ENCODE measurements at places on chromosomes 13 and 19.

GRCh38 chr13:76632401-76633044, 253.7 kb downstream of the KCTD12 start:
- H3K27me3 ChIP-seq = no peaks in the 10 kb centered on the region
- H3K36me3 ChIP-seq = no peaks in the 10 kb centered on the region
- H3K27ac ChIP-seq = no peak overlapping the region
- DNase-seq = no peak
- H3K4me3 ChIP-seq = no peak overlapping the region

DNA sequence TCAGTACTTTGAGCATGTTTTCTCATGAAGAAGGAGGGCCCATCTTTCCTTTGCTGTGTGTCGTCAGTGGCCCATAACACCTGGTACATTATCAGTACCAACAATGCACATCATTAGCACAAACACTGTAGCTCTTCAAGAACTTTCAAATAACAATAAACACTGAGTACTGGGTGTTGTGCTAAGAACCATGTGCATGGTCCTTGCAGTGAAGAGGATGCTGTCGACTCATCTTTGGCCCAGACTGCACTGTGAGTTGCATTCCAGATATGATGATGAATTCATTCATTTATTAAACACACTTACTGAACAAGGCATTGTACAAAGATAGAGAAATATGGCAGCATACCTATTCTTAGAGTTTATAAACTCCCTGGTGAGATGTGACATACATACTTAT, 55.8 kb downstream of the FLT3 start:
- H3K27me3 ChIP-seq = peaks cover 18% of the 10 kb centered on the region
- DNase-seq = no peak
- H3K27ac ChIP-seq = no peak overlapping the region
- no peaks in the 10 kb centered on the region for H3K36me3 ChIP-seq
- H3K4me1 ChIP-seq = peaks cover 4% of the 10 kb centered on the region

DNA sequence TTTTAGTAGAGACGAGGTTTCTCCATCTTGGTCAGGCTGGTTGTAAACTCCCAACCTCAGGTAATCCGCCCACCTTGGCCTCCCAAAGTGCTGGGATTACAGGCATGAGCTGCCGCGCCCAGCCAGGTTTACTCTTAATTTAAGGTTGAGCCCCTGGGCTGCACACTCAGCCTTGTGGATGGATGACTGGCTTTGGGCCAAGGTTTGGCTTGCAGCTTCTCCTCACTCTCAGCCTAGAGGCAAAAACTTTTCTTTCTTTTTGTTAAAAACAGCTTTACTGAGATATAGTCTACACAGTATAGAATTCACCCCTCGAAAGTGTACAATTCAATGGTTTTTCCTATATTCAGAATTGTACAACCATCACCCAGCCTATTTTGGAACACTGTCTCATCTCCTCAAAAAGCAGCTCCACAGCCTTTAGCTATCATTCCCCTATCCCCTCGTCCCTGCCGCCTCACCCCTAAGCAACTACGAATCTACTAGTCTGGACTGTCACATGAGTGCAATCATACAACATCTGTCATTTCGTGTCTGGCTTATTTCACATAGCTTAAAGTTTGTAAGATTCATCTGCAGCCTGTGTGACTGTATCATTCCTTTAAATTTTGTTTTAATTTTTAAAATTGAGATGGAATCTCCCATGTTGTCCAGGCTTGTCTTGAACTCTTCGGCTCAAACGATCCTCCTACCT, 14.5 kb upstream of the TSPAN16 start:
- peaks cover 50% of the 10 kb centered on the region for H3K27me3 ChIP-seq
- peaks cover 2% of the 10 kb centered on the region for H3K36me3 ChIP-seq
- DNase-seq = no peak
- H3K4me1 ChIP-seq = peaks cover 10% of the 10 kb centered on the region
- no peak overlapping the region for H3K4me3 ChIP-seq

GRCh38 chr19:31668921-31669320, 319.7 kb upstream of the TSHZ3 start:
- H3K4me1 ChIP-seq = no peaks in the 10 kb centered on the region
- H3K27me3 ChIP-seq = no peaks in the 10 kb centered on the region
- DNase-seq = no peak
- no peaks in the 10 kb centered on the region for H3K36me3 ChIP-seq
- H3K27ac ChIP-seq = no peak overlapping the region

DNA sequence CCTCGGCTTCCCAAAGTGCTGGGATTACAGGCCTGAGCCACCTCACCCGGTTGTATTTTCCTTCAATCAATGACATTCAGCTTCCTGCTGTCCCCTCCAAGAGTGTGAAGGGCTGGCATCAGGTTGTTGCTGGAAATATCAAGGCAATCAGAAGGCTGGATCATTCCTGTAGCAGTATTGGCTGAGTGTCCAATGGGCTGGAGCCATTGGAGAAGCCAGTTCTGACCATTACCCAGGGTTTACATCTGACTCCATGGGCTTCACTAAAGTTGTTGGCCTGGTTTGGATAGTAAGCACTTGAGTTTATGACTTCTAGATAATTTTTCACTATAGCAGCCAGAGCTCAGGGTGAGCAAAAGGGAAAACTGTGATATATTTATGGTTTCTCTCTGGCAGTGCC, 137.0 kb downstream of the DLEU7 start:
- H3K4me1 ChIP-seq = no peaks in the 10 kb centered on the region
- H3K4me3 ChIP-seq = no peak overlapping the region
- no peak overlapping the region for H3K27ac ChIP-seq
- peaks cover 12% of the 10 kb centered on the region for H3K27me3 ChIP-seq
- no peak for DNase-seq
- H3K36me3 ChIP-seq = no peaks in the 10 kb centered on the region

GRCh38 chr19:2123682-2124387, 27.1 kb downstream of the IZUMO4 start:
- H3K27ac ChIP-seq = no peak overlapping the region
- no peaks in the 10 kb centered on the region for H3K4me1 ChIP-seq
- no peak overlapping the region for H3K4me3 ChIP-seq
- H3K27me3 ChIP-seq = no peaks in the 10 kb centered on the region

Measured in activated CD4-positive, alpha-beta T cell treated with anti-CD3 and anti-CD28 coated beads, Interleukin-2, amount 10 ng/mL, durations not matched to agents 24 days and 14 days (primary cell).